Keratinocyte (primary cell): ENCODE measurements at places on chromosomes 7 and 10. TPM values are rescaled to one million over a fixed set of nuclear protein-coding genes. Genes with fewer than 3 reads are reported as not detected.

DNA sequence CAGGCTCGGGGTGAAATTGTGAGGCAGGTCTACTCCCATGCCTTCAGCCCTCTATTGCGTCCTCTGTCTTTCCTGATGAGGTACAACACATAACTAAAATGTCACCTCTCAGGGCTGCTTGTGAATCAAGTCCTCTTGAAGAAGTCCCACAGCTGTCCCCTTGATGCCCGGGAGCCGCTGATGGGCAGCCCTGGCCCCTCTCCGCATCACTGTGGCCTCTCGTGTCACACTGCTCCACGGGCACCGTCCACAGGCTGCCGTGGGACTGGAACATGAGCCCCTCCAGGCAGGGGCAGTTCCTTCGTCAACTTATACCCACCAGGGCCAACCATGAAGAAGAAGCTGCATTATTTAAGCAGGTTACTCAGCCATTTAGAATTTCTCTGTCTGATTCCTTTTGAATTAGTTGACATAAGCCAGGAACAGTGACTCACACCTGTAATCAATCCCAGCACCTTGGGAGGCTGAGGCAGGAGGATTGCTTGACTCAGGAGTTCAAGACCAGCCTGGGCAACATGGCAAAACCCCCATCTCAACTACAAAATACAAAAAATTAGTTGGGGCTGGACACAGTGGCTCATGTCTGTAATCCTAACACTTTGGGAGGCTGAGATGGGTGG, 58.5 kb upstream of the UBE3C start:
- no peaks in the 10 kb centered on the region for H3K36me3 ChIP-seq
- no peak for DNase-seq
- peaks cover 2% of the 10 kb centered on the region for H3K4me1 ChIP-seq
- no peak overlapping the region for H3K4me3 ChIP-seq
- H3K27me3 ChIP-seq, result peaks cover 12% of the 10 kb centered on the region

Gene TMEM213
- not detected in 3 replicates for polyA plus RNA-seq

Gene PSMC2
- polyA plus RNA-seq, result 144 to 240 TPM (median 215 TPM) in 3 replicates

DNA sequence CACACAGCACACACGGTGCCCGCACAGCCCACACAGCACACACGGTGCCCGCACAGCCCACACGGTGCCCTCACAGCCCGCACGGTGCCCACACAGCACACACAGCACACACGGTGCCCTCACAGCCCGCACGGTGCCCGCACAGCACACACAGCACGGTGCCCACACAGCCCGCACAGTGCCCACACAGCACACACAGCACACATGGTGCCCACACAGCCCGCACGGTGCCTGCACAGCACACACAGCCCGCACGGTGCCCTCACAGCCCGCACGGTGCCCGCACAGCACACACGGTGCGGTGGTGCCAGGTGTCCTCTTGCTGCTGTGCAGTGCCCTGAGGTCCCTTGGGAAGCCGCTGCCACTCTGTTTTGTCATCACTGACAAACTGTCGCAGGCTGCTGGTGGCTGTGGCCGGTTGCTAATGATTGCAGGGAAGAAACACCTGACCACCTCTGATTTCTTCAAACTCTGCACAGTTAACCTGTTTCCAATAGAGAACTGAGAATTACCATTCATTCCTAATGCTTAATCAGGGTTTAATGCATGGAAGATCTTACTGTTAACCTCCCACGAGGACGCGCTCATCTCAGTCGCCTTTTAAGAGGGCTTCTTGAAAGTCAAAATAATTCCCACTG, 66.9 kb downstream of the GLRX3 start:
- no peak for DNase-seq
- H3K27me3 ChIP-seq, result no peaks in the 10 kb centered on the region
- H3K36me3 ChIP-seq, result peaks cover 4% of the 10 kb centered on the region
- H3K27ac ChIP-seq, result no peak overlapping the region
- no peak overlapping the region for H3K4me3 ChIP-seq
- H3K4me1 ChIP-seq, result no peaks in the 10 kb centered on the region

Gene NKX1-2
- polyA plus RNA-seq, result 0.89 to 3.6 TPM (median 1.9 TPM) in 3 replicates

DNA sequence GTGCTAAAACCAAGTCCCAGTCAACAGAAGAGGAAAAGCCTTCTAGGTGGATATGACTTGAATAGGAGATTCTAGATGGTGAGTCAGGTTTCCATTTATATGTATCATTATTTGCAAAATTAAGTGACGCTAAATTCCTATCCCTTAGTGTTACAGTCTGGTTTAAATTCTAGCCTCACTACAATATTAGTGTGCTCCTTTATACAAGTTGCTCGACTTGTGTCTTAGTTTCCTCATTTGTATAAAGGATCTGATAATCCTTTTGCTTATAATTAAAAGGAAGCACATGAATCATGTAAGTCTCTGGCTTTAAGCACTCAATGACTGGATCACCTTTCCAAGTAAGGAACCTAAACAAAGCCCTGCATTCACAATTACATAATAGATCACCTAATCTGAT, 105.7 kb downstream of the SVOPL start:
- DNase-seq, result no peak
- H3K27me3 ChIP-seq, result no peaks in the 10 kb centered on the region
- no peaks in the 10 kb centered on the region for H3K4me1 ChIP-seq
- no peak overlapping the region for H3K27ac ChIP-seq

Gene IGFBP1
- polyA plus RNA-seq, result not detected in 3 replicates

Gene ADAM8
- 24.9 to 55.4 TPM (median 42.0 TPM) in 3 replicates for polyA plus RNA-seq

Gene CNPY1
- not detected in 3 replicates for polyA plus RNA-seq

- H3K27ac ChIP-seq, result no peak overlapping the region
- peaks cover 16% of the 10 kb centered on the region for H3K4me1 ChIP-seq
- H3K36me3 ChIP-seq, result no peaks in the 10 kb centered on the region
- DNase-seq, result no peak
- no peaks in the 10 kb centered on the region for H3K27me3 ChIP-seq
Observed at GRCh38 chr7:133481676-133482075, 228.8 kb downstream of the EXOC4 start.

Gene EFCAB10
- 0.07 TPM in 1 of 3 replicates, not detected in the others for polyA plus RNA-seq

- no peaks in the 10 kb centered on the region for H3K27me3 ChIP-seq
- H3K36me3 ChIP-seq, result peaks cover 2% of the 10 kb centered on the region
Observed at GRCh38 chr10:86961481-86962091, 3.2 kb downstream of the SNCG start.

Gene CHST15
- polyA plus RNA-seq, result 21.4 to 39.1 TPM (median 24.5 TPM) in 3 replicates

Gene C10orf67
- 0.07 to 0.26 TPM (median 0.26 TPM) in 3 replicates for polyA plus RNA-seq

Gene TFR2
- polyA plus RNA-seq, result 0.07 to 0.21 TPM (median 0.12 TPM) in 3 replicates

DNA sequence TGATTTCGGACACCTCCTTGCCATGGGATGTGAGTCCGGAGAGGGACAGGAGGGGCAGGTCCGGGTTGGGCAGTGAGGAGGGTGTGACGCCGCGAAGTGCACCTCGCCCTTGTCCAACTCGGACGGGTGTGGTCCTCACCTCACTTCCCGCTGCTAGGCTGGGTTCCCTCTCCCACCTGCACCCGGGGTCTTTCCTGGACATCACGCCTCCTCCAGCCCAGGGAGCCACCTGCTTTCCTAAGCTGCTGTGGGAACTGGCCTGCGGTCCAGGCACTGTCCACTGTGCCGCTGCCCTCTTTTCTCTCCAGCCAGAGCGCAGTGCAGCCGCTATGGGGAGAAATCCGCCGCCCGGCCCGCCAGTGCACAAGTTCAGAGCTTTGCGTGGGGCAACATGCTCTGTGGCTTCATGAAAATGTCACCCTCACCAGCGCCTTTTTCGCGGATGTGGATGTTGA, 45.0 kb upstream of the ZNF716 start:
- H3K4me1 ChIP-seq, result no peaks in the 10 kb centered on the region
- H3K36me3 ChIP-seq, result no peaks in the 10 kb centered on the region
- H3K27me3 ChIP-seq, result no peaks in the 10 kb centered on the region
- no peak for DNase-seq
- H3K4me3 ChIP-seq, result no peak overlapping the region
